ENCODE measurements at places on chromosomes 12 and 14.

GRCh38 chr12:56931474-56931978 lies 2.7 kb downstream of the SDR9C7 start:
- DNase-seq: peak; percentile 33

DNA sequence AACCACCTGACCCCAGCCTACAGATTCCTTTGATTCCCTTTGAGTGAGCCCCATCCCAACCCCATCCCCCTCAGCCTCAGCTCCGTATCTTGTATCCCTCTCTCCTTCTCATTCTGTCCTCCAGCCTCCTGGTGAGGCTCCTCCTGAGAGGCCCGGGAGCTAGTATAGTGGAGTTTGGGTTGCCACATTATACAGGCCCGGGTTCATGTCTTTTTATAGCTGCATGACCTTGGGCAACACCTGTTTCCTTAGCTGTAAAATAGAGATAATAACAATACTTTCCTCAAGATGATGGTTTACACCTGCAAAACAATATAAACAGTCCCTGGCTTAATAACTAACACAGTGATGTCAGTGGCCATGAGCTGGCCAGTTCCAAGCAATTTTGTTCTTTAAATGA lies 89.8 kb downstream of the STAB2 start:
- DNase-seq: no peak

DNA sequence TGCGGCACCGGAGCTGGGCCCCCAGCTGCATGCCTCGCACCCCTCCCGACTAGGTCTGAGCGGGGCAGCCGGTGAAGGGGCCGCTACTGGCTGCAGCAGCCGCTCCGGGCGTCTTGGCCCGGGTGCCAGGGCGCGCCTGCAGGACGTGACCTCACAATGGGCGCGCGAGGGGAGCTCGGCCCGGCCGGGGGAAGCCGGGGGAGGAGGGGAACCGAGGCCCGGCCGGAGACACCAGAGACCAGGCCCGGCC lies 353 bp downstream of the BAG5 start:
- no peak for DNase-seq

DNA sequence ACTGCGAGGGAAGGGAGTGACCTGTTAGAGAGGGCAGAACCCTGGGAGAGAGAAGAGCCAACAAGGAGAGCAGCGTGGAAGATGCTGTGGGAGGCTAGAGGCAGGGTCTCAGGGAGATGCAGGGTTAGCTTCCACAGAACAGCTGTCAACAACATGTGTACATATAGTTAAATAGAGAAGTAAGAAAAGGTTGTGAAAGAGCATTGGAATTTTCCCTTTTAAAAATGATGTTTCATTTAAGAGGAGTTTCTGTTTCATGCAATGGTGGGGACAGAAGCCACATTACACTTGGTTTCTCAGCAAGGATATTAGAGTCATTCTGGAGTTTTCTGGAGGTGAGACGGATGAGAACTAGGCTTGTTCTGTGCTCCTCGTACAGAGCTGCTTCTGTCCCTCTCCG lies 23.8 kb upstream of the TBC1D30 start:
- DNase-seq: no peak

GRCh38 chr12:120447992-120448391 lies 1.7 kb downstream of the GATC start:
- DNase-seq: no peak

- no peak for DNase-seq
These were observed 72.8 kb downstream of the KDM2B start for GRCh38 chr12:121507984-121508383.

- DNase-seq: no peak
These were observed 30.4 kb downstream of the SETD3 start for GRCh38 chr14:99450266-99450665.

GRCh38 chr12:112979041-112979680 lies 842 bp downstream of the OAS2 start:
- DNase-seq: no peak

- DNase-seq: no peak
These were observed 1190.3 kb downstream of the GALC start for GRCh38 chr14:86802726-86803125.

- no peak for DNase-seq
These were observed 525 bp upstream of the FAR2 start for GRCh38 chr12:29148596-29148910.

- peak; percentile 70 for DNase-seq
These were observed 16.4 kb upstream of the NUDT4 start for GRCh38 chr12:93361151-93361919.

All from AG09309 (cell line).